ENCODE measurements at places on chromosomes 13 and 19.

GRCh38 chr19:47446534-47447469, 24.9 kb downstream of the SLC8A2 start:
- no peak for DNase-seq

GRCh38 chr13:99055735-99056134, 77.9 kb upstream of the DOCK9 start:
- no peak for DNase-seq

DNA sequence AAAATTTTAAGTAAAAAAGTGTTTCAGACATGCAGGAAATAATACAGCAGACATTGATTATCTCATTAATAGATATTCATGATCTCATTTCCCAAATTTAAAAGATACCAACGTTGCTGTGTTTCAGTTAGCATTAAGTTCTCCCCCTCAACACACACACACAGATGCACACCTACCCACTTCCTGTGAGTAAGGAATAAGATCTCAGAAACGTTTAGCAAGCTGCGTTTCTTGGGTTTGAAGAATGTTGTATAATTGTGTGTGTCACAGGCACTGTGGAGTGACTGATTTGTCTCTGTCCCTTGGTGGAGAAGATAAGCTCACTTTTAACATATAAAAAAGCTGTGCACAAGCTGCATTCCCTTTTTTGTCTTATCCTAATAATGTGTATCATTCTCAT, 196.8 kb downstream of the PDS5B start:
- no peak for DNase-seq

GRCh38 chr19:34226036-34226435, 28.3 kb upstream of the GARRE1 start:
- no peak for DNase-seq

- DNase-seq = no peak
These were observed 78.7 kb downstream of the IPO5 start for GRCh38 chr13:98032168-98032567.

- DNase-seq = no peak
These were observed 56.0 kb upstream of the RGCC start for GRCh38 chr13:41401366-41401765.

DNA sequence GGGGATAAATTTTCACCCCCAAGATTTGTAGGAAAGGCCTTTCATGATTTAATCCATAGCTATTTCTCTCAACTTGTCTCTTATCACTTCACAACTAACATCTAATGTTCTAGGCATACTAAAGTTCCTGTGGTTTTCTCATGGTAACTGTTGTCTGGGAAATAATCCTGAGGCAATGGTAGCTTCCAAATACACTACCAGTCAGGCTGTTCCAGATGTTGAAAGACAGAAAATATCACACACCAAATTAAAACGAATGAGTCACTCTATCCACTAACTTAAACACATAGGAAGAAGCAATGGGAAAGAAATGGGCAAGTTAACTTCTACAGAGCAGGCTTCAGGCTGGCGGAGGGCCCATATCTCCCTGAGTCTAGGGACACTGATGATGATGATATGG, 77.7 kb upstream of the MYO16 start:
- no peak for DNase-seq

- DNase-seq = no peak
These were observed 637.8 kb upstream of the KLF12 start for GRCh38 chr13:74771964-74772363.

DNA sequence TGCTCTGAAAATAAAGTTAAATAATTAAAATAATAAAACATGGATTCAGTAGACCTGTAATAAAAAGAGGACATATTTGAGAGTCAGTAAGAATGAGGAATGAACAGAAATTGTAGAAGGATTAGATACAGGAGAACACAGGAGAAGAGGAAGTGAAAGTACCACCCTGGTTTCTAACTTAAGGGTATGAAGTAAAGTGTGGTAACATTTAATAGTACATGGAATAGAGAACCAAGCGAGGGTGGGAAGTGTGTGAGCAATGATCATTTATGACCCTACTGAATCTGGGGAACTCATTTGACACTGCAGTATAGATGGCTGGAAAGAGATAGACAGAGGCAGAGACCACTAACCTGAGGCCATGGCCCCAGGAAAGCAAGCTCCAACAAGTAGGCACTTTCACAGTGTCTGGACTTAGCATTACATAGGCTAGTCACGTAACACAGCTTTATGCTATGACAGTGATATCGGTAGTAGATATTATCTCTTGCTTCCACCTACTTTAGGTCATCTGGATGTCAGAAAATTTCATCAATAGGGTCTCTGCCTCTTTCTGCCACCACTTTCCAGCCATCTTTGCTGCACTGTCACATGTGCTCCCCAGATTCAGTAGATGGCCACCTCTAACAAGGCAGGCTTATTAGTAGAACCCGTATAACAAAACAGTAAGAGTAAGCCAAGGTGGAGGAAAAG, 633.9 kb upstream of the MIR17HG start:
- no peak for DNase-seq

- no peak for DNase-seq
These were observed 2.9 kb downstream of the IER2 start for GRCh38 chr19:13152974-13153568.

- DNase-seq = no peak
These were observed 218.2 kb upstream of the SLC10A2 start for GRCh38 chr13:103284466-103284865.

GRCh38 chr19:47272448-47273312, 2.0 kb upstream of the INAFM1 start:
- no peak for DNase-seq

- no peak for DNase-seq
These were observed 1216.0 kb downstream of the SLITRK5 start for GRCh38 chr13:88887045-88887662.

DNA sequence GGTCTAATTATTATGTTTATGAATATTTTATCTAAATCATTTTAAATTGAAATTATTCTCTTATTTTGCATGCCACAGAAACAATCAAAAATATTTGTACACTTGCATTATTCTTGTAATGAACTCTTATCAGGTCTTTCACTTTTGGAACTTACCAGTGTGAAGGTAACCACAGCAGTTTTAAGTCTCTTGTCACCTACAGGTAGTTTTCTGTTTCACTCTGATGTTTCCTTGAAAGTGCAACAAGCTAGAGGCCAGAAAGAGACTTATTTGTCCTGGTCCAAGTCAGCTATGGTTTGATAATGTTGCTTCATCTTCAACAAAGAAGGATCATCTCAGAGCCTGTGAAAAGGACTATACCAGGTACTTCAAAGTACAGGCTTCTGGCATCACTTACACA, 133.4 kb upstream of the NBEA start:
- DNase-seq = no peak

- DNase-seq = no peak
These were observed 1.9 kb downstream of the TEX26 start for GRCh38 chr13:30934381-30934780.

DNA sequence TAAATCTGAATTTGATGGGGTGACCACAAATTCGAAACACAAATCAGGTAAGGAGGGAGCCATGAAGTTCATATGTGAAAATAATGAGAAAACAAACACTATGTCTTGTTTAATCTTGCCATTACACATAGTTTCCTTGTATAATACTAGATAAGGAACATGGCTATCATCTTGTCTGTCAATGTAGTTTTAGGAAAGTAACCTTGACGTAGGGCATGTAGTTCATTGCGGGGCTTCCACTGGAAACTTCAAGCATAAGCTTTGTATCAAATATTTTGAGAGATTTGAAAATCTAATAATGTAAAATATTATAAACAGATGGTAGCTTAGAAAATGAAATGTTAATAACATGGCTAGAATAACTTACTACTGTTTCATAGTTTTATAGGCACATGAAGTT, 8.8 kb downstream of the BIVM start:
- DNase-seq = no peak

Data from NCI-H1694 treated with DMSO at 0.1 percent for 48 hours (cell line).